ENCODE measurements at places on chromosomes 7 and 10.

DNA sequence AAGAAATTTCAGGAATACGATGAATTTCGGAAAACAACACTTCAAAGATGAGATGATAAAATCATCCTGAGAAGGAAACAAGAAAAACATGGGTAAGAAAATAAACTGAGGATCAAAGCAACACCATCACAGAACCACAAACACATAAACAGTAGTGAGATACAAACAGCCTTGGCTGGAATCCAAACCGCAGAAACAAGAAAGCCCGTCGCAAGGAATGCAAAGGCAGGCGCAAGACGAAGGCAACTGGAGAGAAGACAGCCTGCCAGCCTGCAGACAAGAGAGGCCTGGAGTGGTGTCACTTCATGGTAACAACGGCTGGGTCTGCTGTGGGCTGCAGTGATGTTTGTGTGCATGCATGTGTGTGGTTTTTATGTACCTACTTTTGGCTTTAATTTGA lies 61.8 kb upstream of the DRGX start:
- no peak for DNase-seq

DNA sequence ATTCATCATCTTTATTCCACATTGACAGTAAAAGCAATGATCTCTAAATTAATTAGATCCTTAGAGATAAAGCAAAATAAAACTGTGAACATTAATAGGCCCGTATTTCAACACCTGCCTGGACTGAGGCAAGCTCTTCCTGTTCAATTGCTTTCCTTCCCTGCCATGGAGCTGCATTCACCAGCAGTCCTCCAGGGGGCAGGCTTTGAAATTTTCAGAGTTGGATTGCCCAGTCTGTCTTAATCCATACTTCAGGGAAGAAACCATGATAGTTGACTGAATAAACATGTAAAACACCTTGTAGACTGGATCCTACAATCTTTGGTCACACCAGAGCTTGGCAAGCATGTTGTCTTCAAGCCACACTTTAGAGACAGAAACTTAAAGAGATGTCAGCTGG lies 936.6 kb downstream of the NRG3 start:
- no peak for DNase-seq

- DNase-seq: no peak
Observed at GRCh38 chr7:37408291-37409228, 40.1 kb downstream of the ELMO1 start.

DNA sequence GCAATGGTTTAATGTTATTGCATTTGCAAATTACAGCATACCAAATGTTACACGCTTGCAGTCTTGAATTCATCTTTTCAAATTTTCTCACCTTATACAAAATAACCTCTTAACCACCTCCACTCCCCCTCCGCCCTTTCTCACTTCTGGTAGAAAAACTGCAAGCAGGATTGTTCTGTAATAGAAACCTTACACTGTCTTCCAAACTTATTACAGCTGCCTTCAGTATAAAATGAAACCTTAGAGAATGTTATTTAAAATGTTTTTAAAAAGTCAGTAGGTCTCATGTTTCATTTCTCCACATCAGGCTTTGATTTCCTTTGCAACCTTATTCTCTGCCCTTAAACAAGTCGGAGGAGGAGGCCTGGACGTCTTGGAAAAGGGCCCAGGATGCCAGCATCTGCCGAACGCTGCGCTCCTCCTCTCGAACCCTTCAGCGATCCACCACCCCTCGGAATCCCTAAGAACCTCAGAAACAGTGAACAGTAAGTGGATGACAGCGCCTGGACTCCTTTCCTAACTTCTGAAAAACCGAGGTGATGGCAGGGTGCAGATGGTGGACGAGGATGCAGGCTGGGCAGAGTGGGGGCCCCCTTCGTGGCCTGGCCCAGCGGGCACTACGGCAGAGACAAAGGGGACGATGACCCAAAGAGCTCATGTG lies 74.0 kb downstream of the FGFR2 start:
- DNase-seq: no peak

GRCh38 chr10:51357170-51357569 lies 282.9 kb downstream of the PRKG1 start:
- DNase-seq: no peak

DNA sequence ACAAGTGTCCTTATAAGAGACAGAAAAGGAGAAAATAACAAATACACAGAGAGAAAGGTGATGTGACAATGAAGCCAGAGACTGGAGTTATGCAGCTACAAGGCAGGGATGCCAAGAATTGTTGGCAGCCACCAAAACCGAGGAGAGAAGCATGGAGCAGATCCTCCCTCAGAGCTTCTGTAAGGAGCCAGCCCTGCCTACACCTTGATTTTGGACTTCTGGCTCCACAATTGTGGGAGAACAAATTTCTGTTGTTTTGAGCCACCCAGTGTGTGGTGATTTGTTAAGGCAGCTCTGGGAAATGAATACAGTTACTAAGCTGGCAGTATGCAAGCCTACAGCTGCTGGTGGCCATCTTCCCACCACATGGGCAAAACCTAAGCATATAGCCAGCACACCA lies 163.6 kb downstream of the GRM8 start:
- no peak for DNase-seq

DNA sequence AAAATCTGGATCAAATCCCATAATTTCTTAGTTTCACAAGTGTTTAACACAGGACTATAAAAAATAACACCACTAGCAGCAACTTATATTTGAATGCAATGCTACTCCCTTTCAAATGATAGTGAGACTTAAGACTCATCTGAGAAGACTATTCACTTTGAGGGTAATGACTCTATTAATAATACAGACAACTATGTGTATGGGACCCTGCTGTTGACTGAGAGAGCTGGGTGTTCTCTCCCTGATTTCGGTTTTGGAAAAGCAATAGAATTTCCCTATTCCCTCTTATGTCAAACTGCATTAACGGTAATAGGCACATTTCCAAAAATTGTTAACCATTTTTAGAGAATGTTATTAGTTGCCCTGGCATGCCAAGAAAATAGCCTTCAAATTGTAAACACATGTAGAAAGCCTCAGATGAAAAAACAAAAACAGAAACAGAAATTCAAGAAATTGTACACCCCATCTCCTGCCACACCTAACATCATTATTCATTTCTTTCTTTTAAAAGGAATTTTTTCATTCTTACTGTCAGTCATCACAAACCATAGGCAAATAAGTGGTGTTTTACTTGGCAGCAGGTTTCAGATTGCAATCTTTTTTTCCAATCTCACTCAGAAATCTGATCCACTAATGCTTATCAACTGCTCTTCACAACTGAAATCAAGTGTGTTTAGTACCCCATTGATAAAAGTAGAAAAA lies 153.7 kb downstream of the TFPI2 start:
- no peak for DNase-seq

DNA sequence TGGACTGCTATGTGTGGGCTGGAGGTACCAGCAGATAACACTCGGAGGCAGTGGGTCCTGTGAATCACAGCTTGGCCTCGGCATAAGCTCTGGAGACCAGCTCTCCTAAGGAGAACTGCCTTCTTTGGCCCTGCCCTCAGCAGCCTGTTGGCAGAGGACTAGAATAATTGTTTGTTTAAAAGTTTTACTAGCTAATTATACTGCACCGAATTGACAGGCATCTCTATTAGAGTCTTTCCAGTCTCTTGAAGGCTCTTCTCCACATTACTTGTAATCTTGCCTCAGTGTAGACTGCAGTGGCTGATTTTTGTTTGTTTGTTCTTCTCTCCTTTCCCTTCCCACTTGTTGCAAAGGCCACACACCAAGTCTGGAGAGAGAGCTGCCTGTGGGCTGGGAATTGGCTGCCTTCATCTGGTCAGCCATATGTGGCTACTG lies 183.2 kb downstream of the AUTS2 start:
- DNase-seq: no peak

DNA sequence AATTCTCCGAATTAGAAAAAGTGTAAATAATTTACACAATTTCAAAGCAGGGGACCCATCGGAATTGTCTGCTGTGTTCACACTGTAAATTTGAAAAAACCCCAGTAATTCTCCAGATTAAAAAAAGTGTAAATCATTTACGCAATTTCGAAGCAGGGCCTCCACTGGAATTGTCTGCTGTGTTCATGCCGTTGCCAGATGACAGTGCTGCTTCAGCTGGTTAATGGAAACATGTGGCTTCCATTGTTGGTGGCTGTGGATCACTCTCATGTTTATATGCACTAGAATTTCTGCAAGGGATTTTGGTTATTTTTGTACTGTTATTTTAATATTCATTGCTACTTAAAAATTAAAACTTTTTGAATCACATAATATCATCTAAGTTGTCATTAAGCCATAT lies 88.8 kb upstream of the ELMO1 start:
- DNase-seq: no peak

GRCh38 chr10:22633528-22633927 lies 80.8 kb downstream of the PIP4K2A start:
- no peak for DNase-seq

DNA sequence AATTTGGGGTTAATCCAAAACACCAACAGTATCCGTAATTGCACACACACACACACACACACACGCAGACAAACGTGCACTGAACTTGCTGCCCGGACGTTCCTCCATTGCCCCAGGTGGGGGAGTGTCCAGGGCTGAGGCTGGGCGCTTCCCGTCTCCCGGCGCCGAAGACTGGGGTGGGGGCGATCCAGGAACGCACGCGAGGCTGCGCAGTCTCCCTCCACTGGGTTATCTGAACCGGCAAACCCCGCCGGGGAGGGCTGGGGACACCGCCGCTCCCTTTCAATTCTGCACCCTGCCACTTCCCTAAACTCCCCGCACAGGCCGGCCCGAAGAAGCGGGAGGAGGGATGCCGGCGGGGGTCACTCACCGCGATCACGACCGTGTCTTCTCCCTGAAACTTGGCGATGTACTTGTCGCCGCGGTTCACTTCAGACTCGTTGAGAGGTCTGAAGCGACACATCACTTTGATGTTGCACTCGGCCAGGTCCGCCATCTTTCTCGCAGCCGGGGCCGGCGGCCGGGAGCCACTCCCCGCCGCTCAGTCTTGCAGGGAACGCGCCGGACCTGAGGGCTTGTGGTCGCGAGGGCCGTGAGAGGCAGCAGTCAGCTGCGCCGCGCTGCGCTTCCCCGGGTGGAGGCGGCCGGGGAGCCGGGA lies 618 bp downstream of the KIF5B start:
- DNase-seq: no peak

- DNase-seq: no peak
Observed at GRCh38 chr10:30873411-30873810, 158.3 kb downstream of the ZNF438 start.

GRCh38 chr10:124470544-124471434 lies 9.2 kb downstream of the LHPP start:
- no peak for DNase-seq

GRCh38 chr10:35194471-35194870 lies 67.8 kb downstream of the CREM start:
- no peak for DNase-seq

GRCh38 chr7:78953726-78954363 lies 499.6 kb downstream of the MAGI2 start:
- no peak for DNase-seq

GRCh38 chr10:54402576-54402975 lies 398.5 kb downstream of the PCDH15 start:
- no peak for DNase-seq

Measured in DMS153 (cell line).